CD8-positive, alpha-beta memory T cell (primary cell): ENCODE measurements at places on chromosomes 7 and 10. TPM values are rescaled to one million over a fixed set of nuclear protein-coding genes. Genes with fewer than 3 reads are reported as not detected.

DNA sequence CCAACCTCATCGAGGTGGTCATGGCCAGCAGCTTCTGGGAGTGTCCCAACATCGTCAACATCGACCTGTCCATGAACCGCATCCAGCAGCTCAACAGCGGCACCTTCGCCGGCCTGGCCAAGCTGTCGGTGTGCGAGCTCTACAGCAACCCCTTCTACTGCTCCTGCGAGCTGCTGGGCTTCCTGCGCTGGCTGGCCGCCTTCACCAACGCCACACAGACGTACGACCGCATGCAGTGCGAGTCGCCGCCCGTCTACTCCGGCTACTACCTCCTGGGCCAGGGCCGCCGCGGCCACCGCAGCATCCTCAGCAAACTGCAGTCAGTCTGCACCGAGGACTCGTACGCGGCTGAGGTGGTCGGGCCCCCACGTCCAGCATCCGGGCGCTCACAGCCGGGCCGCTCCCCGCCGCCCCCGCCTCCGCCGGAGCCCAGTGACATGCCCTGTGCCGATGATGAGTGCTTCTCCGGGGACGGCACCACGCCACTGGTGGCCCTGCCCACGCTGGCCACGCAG is 75.0 kb downstream of the ELFN1 start:
- no peak for DNase-seq

GPNMB gene
- 7.2 TPM for total RNA-seq

DNA sequence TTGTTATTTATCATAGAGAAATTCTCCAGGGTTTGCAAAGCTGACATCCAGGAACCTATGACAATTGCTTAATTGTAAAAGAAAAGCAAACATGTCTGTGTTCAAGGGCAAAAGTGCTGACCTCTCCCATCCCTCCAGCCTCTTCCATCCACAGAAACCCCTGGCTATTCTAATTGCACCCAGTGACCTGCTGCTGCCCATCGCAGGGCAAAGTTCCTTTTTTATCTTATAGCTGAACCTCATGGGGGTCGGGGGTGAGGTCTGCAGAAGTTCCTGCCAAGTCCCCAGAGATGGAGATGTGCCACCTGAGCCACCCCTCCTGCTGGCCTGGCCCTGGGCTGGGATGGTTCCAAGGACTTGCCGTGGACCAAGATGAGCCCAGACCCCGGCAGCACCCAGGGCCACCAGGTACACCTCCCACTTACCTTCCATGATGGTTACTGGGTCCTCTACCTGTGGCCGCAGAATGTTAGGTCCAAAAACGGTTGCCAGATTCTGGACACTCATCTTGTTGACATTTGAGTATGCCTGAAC is 146.5 kb downstream of the MAPK8 start:
- DNase-seq: no peak

DNA sequence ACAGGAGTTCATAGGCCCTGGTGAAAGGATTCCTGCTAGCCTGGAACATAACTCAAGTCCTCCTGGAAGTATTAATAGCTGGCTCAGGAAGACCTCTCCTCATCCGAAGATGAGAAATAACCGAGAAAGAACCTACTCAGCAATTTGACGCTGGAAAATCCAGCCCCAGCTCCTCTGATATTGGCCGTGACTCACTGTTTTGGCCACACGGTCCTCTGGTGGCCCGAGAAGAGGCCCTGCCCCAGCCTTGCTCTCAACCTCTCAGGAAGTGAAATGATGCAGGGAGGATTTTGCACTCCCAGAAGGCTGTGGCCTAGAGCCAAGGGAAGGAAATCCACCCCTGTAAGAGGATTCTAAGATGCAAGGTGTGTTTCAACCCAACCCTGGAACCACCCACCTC is 121.6 kb downstream of the MTPAP start:
- DNase-seq: no peak

GRCh38 chr10:485776-486175 is 203.7 kb downstream of the DIP2C start:
- DNase-seq: no peak

DNA sequence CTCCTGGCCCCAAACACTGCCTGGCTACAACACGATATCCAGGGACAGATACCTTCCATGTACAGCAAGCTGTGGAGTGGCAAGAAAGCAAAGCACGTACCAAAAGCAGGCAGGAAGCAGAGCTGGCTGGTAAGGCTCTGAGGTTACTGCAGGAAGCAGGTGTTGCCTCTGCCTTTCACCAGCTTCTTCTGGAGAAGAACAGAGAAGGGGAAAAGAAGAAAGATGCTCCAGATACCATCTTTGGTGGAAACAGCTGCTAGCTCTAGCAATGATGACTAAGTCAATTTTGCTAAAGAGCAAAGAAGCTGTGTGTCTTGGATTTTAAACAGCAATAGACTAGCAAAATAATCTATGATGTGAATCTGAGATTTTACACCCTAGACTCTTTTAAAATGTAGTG is 34.9 kb upstream of the PRSS1 start:
- DNase-seq: no peak

GET4 gene
- total RNA-seq: 44.9 TPM
